Body of pancreas (tissue), 4 donors: ENCODE measurements at places on chromosomes 11 and 22. TPM values are rescaled to one million over a fixed set of nuclear protein-coding genes. Genes with fewer than 3 reads are reported as not detected.

DNA sequence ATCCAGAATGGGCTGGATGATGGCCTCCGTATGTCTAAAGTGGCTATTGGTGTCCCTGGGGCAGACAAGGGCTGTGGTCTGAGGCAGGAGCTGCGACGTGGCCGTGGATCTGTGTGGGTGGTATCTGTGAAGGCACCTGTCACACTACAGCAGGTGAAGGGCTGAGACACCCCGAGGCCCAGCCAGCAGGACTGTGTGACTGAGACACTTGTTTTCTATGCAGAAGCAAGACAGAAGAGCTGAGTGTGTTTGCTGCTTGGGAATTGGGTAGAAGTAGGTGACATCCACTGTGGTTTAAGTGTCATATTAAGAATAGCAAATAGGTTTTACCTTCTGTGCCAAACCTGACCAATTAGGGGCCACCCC is 35.0 kb downstream of the AMPD3 start:
- H3K27me3 ChIP-seq = no peaks in the 10 kb centered on the region
- no peak overlapping the region for H3K27ac ChIP-seq
- H3K4me1 ChIP-seq = no peaks in the 10 kb centered on the region
- no peak for DNase-seq

DNA sequence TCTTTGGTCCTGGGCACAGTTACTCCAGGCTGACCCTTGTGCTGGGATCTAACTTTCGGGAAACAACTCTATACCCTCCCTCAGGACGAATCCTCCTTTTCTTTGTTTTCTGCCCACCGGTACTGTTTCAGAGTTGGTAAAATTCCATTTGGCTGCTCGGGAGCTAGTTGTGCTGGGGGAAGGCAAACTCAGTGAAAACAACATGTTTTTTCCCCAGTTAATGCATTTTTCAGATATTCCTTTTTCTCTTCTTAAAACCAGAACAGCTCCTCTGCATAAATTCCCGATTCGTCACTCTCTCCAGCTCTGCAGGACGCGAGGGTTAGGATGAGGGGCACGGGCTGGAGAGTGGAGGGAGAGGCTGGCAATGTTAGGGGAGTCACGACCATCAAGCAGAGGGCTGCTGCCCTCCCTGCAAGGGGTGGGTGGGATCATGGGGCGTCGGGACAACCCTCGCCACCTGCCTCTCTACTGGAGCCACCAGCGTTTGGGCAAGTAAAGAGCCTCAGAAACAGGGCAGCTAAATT is 31.3 kb downstream of the LRRC10B start:
- H3K4me1 ChIP-seq = no peaks in the 10 kb centered on the region
- H3K27ac ChIP-seq = no peak overlapping the region
- no peaks in the 10 kb centered on the region for H3K36me3 ChIP-seq
- no peaks in the 10 kb centered on the region for H3K27me3 ChIP-seq
- no peak for DNase-seq

DNA sequence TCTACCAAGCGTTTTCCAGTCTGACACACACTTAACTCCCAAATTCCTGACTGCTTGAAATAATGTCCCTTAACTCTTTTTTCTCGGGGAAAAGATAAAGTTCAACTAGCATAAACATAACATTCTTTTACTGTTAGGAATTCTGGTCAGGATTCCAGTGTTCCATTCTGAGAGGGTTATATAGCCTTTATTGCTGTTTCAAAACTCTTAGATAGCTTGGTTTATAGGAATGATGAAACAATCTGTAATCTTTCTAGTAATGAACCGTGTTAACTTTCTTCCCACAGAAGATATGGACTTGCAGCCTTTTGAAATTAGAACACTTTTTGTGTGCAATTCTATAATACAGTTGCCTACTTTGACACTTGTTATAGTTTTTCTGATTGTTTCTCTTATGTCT is 8.6 kb downstream of the REXO2 start:
- no peak for DNase-seq
- no peak overlapping the region for H3K27ac ChIP-seq
- no peaks in the 10 kb centered on the region for H3K27me3 ChIP-seq
- H3K4me1 ChIP-seq = no peaks in the 10 kb centered on the region
- peaks cover 8% of the 10 kb centered on the region for H3K36me3 ChIP-seq

GRCh38 chr11:92316106-92316809 is 91.6 kb downstream of the FAT3 start:
- H3K27ac ChIP-seq = no peak overlapping the region
- DNase-seq = no peak
- peaks cover 5% of the 10 kb centered on the region for H3K4me1 ChIP-seq
- no peaks in the 10 kb centered on the region for H3K27me3 ChIP-seq
- H3K4me3 ChIP-seq = no peak overlapping the region
- H3K36me3 ChIP-seq = no peaks in the 10 kb centered on the region

- H3K27ac ChIP-seq = no peak overlapping the region
- H3K4me1 ChIP-seq = no peaks in the 10 kb centered on the region
- no peaks in the 10 kb centered on the region for H3K36me3 ChIP-seq
- DNase-seq = no peak
Observed at GRCh38 chr11:124294687-124295086, 19.1 kb downstream of the OR8D1 start.

DNA sequence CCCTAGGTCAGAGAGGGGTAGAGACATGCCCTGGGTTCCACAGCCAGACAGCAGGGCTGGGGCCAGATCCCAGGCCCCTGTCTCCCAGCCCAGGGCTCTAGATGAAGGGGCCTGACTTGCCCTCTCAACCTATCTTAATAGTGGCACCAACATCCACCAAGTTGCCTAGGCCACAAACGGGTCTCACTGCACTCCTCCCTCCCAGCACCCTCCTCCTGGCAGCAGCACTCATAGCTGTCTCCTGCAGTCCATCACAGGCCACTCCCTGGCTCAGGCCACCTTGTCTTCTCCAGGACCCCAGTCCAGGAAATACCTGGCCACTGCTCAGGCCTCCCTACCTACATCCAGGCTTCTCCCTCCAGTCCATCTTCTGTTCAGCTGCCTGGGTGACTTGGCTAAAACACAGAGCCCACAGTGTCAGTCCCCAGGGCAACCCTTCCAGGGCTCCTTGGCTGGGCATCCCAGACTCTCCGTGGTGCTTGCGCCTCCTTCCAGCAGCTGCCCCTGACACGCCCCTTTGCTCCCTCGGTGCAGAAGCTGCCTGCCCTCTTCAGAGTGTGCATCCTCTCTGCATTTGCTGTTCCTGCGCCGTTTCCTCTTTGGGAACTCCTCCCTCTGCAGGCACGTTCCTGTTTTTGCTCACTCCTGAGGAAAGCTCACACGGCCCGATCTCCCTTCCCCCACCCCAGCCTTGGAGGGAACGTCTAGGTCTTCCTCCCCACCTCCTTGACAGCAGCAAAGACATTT is 40.5 kb downstream of the LRRC32 start:
- no peaks in the 10 kb centered on the region for H3K4me1 ChIP-seq
- no peaks in the 10 kb centered on the region for H3K36me3 ChIP-seq
- peak; percentile 71 for DNase-seq
- H3K4me3 ChIP-seq = no peak overlapping the region

DNA sequence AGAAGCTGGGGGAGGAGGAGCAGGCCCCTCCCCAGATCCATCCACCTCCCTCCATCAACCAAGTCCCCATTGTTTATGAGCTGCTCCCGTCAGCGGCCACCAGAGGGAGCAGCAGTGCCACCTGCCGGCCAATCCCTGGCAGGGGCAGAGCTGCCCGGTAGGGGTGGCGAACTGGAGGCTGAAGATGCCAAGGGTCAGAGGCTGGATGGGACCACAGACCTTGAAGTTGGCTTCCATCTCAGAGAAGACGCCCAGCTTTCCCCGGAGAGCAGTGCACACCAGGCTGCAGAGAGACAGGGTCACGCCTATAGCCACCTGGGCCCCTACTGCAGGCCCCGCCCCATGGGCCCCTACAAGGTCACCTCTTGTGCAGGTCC is 3.6 kb downstream of the FIBP start:
- DNase-seq = peak; percentile 75
- peaks cover 7% of the 10 kb centered on the region for H3K36me3 ChIP-seq
- no peaks in the 10 kb centered on the region for H3K27me3 ChIP-seq

GRCh38 chr22:44703255-44703870 is 1.4 kb downstream of the PRR5 start:
- H3K4me1 ChIP-seq = peaks cover 22% of the 10 kb centered on the region
- H3K27me3 ChIP-seq = no peaks in the 10 kb centered on the region
- no peak overlapping the region for H3K27ac ChIP-seq
- no peaks in the 10 kb centered on the region for H3K36me3 ChIP-seq
- H3K4me3 ChIP-seq = peak overlapping the region; percentile 52
- DNase-seq = no peak

DNA sequence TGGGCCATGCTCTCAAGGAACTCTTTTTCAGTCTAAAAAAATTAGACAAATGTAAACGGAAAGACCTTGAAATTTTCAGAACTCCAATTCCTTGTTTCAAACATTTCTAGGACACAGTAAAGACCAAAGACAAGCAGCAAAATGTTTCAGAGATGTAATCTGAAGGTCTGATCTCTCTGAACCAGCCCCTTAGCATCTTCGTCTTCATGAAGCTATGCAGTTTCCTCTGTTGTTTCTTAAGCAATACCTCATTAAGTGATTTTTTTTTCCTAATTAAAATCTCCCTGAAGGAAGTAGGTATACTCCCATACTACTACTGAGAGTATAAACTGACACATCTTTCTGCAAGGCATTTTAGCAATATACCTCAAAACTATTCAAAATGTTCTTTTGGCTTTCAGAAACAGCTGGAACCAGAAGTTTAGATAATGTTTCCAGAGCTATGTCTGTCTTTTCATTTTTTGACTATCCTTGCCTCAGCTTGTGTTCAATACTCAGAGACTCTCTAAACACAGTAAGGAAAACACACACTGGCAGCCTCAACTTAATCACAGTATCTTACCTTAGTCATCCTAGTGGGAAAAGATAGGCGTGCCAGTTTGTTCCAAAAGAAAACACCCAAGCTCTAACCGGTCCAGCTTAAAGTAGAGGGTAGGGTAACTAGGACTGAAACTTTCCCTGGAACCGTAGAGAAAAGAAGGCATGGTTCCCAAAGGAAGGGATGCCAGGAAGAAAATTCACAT is 25.1 kb downstream of the SBF2 start:
- DNase-seq = no peak
- no peaks in the 10 kb centered on the region for H3K36me3 ChIP-seq
- no peak overlapping the region for H3K4me3 ChIP-seq
- H3K4me1 ChIP-seq = no peaks in the 10 kb centered on the region
- H3K27ac ChIP-seq = no peak overlapping the region

DNA sequence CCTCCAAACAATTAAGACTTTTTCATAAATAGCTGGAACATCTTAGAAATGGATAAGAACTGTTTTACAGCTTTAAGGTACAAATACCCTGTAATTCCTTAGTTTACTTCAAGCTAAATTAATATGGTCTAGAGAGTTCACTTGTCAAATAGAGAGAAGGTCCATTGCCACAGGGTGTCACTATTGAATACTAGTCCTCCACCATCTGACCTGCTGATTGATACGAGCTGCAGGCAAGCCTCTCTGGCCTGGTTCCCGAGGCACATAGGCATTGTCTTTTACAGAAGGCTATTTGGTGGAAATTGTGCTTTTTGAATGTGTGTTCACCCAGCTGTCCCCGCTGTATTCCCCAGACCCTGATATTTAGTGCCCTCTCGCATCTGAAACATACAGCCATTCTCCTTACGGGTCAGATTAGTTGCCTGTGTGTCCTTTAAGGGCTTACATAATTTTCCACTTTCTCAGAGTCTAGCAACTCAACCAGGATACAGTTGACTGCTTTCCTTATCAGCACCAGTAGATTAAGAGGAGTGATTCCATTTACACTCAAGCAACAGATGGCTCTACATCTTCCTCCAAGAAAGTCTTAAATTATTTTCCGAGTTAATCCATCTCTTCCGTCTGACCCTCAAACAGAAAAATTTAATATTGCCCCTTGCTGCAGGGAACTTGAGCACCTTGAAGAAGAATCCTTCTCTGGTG is 788.8 kb upstream of the FAT3 start:
- no peak overlapping the region for H3K27ac ChIP-seq
- no peak overlapping the region for H3K4me3 ChIP-seq
- no peaks in the 10 kb centered on the region for H3K27me3 ChIP-seq

- H3K36me3 ChIP-seq = no peaks in the 10 kb centered on the region
- DNase-seq = no peak
- H3K4me1 ChIP-seq = no peaks in the 10 kb centered on the region
- H3K27ac ChIP-seq = no peak overlapping the region
Observed at GRCh38 chr11:11155962-11156815, 196.9 kb downstream of the CSNK2A3 start.

DNA sequence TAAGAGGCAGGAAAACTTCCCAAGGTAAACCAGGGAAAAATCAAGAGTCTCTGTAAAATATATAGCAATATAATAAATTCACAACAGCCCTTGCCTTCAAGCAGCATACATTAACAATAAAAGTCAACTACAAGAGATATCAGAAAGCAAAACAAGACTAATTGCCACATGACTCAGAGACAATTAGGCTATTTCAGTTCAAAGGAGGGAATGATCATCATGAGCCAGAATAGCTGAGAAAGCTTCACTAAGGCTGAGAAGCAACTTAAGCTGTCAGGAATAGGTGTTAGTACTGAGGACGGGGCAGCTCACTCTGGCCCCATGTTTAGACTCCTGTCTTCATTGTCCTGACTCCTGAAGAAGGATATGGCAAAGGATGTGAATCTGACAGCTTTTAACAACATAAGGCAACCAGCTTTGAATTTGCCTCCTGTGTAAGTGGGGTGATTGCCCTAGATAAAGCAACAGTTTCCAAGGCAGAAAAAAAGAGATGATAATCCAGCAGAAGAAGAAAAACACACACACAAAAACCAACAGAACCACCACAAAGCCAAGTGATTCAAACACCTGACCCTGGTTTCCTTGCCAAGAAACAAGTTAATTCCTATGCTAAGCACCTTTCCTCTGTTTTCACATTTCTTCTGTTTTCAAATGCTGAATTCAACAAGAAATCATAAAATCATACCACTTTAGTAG is 60.8 kb downstream of the SIK3 start:
- no peaks in the 10 kb centered on the region for H3K27me3 ChIP-seq
- no peaks in the 10 kb centered on the region for H3K36me3 ChIP-seq
- DNase-seq = no peak
- H3K4me1 ChIP-seq = peaks cover 20% of the 10 kb centered on the region
- no peak overlapping the region for H3K4me3 ChIP-seq

GRCh38 chr11:66188580-66188979 is 79.9 kb upstream of the RAB1B start:
- no peaks in the 10 kb centered on the region for H3K4me1 ChIP-seq
- H3K27ac ChIP-seq = no peak overlapping the region
- no peak for DNase-seq

GRCh38 chr22:41368543-41369423 is 13.0 kb upstream of the TEF start:
- H3K4me3 ChIP-seq = peak overlapping the region; percentile 30
- H3K27me3 ChIP-seq = no peaks in the 10 kb centered on the region
- no peaks in the 10 kb centered on the region for H3K36me3 ChIP-seq
- H3K27ac ChIP-seq = peak overlapping the region; percentile 89
- peaks cover 67% of the 10 kb centered on the region for H3K4me1 ChIP-seq

- H3K27ac ChIP-seq = no peak overlapping the region
- no peak for DNase-seq
- peaks cover 35% of the 10 kb centered on the region for H3K4me1 ChIP-seq
- H3K27me3 ChIP-seq = no peaks in the 10 kb centered on the region
- no peaks in the 10 kb centered on the region for H3K36me3 ChIP-seq
Observed at GRCh38 chr11:86623041-86623621, 49.3 kb downstream of the ME3 start.

CARD18 gene
- not detected for total RNA-seq

TSGA10IP gene
- not detected for total RNA-seq

BCR gene
- 71.2 TPM for total RNA-seq

GUCY1A2 gene
- total RNA-seq = 6.3 TPM

MMP3 gene
- total RNA-seq = 1.0 TPM

OR8D4 gene
- 13.2 TPM for total RNA-seq

DKK3 gene
- 25.9 TPM for total RNA-seq

CLDN5 gene
- 80.4 TPM for total RNA-seq

CTSF gene
- 55.8 TPM for total RNA-seq

CATSPERZ gene
- total RNA-seq = 2.3 TPM

HSPB2 gene
- not detected for total RNA-seq

APOL3 gene
- total RNA-seq = 11.2 TPM
